CD4-positive, alpha-beta T cell treated with Interleukin-6 for 4 hours (primary cell): ENCODE measurements at places on chromosomes 2 and 18.
A peak's percentile ranks its signal among the peaks of the same experiment; 100 is the strongest.

GRCh38 chr18:31490833-31491232, 7.1 kb upstream of the DSG2 start:
- no peak for DNase-seq

- no peak for DNase-seq
Observed at GRCh38 chr2:236705295-236706105, 135.9 kb downstream of the ACKR3 start.

GRCh38 chr2:43675646-43676321, 445 bp downstream of the C1GALT1C1L start:
- no peak for DNase-seq

GRCh38 chr2:19876751-19877150, 25.0 kb downstream of the TTC32 start:
- DNase-seq = no peak

- peak; percentile 33 for DNase-seq
Observed at GRCh38 chr2:46298522-46299353, 1.5 kb downstream of the EPAS1 start.

GRCh38 chr2:6525475-6525964, 340.2 kb downstream of the CMPK2 start:
- DNase-seq = no peak

- no peak for DNase-seq
Observed at GRCh38 chr2:240205348-240205747, 64.9 kb upstream of the OTOS start.

DNA sequence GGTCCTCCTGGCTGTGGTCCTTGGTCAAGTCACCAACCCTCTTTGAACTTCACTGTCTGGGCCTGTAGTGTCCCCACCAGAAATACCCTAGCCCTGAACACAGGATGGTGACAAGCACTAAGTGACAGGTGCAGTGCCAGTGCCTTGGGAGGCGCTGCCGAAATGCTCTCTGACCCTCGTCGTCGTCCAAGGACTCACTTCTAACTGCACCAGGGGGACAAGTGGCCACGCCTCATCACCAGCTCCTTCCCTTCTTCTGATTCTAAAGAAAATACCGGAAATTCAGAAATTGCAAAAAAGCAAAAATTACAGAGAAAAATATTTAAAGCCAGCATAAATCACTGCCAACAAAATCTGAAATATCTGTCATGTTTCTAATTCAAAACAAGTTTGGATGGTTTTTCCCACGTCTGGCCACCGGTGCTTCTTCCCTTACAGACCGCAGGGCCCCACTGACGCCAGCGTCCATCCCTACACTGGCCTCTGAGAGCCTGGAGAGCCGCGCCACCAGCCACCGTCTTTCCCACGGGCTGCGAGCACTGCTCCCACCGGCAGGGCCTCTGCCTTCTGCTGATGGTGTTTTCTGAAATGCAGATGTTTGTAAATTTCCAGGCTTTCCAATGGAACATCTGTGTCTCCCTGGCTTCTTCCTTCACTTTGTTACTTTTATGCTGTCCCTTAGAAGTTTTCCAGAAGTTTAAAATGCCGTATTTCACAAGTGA, 37.4 kb upstream of the GPC1 start:
- DNase-seq = no peak

DNA sequence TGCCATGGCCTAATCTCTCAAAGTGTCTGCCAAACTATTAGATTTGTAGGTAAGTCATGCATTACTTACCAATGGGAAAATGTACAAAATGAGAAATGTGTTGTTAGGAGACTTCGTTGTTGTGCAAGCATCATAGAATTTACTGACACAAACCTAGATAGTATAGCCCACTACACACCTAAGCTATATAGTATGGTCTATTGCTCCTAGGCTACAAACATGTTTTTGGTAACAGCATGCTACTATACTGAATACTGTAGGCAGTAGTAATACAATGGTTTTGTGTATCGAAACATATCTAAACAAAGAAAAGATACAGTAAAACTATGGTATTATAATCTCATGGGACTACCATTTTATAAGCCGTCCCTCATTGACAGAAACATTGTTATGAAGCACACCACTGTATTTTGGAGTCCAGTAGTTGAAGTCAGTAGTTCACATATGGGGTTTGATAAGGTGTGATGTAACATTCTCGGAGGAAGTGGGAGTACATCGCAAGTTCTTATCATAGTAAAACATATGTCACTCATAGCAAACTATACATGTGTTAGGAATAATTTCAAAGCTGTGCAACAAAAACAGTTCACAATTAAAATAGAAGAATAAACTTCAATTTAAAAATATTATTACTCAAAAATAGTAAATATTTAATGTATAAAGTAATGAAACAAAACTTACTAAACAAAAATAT, 12.0 kb upstream of the GTF2A1L start:
- DNase-seq = no peak

DNA sequence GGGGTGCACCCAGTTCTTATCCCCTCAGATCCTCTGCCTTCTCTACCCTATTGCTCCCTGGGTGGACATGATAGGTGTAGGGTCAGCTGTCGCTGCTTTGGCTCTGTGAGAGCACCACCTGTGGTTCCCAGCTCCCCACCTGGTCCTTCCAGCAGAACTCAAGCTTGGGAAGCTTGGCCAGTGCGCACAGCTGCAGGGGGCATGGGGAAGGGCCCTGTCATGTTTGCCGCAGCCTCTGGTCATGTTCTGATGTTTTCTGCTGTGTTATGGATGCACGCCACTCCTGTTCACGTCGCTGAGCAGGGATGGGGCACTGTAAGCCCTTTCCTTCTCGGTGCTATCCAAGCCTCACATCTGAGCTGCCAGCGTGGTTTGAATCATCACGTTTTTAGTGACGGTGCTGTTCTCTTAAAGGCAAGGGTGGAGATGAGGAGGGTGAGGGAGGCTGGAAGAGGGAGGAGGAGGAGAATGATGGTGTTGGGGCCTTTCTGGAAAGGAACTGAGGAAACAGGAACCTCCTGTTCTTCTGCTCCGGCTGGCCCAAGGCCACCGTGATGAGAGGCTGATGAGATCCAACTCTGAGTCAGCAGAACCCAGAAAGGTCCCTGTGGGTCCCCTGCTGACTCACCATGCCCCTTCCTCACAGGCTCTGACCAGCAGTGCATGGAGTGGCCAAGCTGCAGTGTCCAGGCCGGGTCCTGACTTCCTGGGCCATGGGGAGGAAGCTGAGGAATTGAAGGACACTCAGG, 78.0 kb downstream of the LIPG start:
- DNase-seq = no peak

DNA sequence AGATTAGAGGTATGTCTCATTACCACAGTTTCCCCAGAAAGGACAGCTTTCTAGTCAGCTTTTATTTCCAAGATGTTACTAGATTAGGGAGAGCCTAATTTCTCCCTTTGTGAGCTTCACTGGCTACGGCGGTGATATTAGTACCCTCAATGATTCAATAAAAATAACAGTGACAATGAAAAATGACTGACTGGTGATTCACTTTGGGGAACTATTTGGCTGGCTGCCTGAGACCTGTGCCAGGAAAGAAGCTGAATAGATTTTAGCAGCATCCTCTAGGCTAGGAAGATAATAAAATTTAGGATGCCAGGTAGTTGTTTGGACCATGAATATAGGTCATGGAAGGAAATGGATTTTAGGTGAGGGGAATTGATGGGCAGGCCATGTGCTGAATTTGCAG, 178.7 kb downstream of the FMNL2 start:
- no peak for DNase-seq

- DNase-seq = no peak
Observed at GRCh38 chr2:219425238-219426067, 7.3 kb downstream of the DES start.

DNA sequence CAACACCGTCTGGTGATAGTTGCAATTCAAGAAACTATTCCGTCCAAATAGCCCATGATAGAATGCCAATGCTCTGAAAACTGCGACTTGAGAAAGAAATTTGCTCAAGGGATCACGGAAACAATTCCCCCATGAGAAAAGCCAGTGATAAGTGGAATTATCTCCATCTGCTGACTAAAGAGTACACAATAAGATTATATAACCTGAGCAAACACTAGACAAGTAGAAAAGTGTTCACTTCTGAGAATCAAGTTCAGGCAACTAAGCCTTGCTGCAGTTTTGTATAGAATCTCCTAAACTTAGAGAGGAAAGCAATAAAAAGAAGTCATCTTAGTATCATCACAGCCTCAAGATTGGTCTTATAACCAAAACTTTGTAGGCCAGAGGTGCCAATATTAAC, 336.3 kb upstream of the NRXN1 start:
- DNase-seq = no peak

DNA sequence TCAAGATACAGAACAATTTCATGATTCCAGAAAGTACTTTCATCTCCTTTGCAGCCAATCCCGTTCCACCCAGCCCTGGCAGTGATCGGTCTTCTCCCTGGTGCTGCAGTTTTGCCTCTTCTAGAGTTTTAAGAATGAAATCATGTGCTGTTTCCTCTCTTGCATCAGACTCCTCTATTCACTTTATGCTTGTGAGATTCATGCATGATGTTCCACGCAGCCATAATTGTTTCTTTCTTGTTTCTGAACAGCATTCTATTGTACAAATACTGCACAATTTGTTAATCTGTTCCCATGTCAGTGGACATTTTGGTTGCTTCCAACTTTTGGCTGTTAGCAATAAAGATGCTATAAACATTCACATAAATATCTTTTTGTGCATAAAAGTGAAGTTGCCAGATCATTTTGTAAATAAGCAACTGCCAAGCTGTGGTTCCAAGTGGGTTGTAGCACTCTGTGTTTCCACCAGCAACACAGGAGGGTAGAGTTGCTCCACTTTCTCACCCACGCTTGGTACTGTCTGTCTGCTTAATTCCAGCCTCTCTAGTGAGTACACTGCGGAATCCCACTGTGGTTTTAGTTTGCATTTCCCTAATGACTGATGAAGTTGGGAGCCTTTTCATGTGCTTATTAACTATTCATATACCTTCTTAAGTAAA, 104.5 kb downstream of the TWIST2 start:
- DNase-seq = no peak

- no peak for DNase-seq
Observed at GRCh38 chr2:200431996-200432705, 77.7 kb downstream of the KCTD18 start.

DNA sequence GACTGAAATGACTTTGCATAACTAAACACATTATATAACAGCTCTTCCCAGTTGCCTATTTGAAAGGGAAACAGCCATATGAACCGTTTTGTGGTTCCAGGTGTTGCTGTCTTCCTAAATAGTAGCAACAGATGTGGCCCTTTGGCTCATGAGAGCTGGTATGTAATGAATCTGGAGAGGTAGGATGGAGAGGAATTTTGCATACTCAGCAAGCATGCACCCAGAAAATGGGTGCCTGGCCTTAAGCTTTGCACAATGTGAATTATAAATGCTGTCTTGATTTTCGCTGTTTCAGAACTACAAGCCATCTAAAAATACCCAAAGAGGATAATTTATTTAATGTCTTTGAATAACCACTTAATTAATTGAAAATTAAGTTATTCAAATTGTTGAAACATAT, 15.6 kb upstream of the ERBB4 start:
- no peak for DNase-seq

DNA sequence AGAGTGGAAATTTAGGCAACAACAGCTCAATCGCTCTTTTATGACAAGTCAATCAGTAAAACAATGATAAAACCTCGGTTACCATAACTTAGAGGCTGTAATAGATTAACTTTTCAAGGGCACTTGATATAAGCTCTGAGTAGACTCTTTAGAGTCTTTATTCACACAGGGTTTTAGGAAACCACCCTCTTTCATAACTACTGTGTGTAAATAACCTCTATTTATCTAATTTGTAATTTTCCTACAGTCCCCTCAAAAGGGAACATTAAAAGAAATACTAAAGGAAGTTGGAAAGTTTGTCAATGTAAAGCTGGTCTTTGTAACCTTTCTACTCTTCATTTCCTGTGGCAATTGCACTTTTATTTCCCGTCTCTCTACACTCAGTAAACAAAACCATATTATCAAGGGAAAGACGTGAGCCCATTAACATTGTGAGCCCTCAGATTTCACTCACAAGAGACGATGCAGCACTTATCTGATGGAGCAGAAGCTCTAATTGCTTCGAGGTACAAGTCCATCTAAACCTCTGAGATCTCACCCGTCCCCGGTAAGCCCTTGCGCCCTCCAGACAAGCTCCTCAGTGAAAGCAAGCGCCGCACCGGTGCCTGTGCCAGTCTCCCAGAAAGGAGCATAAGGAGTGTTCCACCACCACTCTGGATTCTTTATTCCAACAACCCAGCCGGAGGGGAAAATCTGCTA, 1.1 kb upstream of the HOXD1 start:
- no peak for DNase-seq

DNA sequence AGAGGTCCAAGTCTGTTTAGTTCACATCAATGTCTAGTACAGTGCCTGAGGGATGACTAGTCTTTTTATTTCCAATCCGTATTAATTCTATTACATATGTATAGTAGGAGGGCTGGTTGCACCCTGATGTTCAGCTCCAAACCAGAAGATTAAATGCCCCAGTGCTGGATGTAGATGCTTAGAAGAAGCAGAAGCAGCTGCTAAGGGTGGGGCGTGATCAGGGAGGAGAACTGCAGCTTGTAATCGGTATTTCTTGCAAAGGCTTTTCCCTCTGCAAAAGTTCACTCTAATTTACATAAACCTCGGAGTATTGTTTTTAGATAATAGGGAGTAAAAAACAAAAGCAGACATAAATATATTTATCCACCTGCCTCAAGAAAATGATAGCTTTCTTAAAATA, 145.3 kb upstream of the ITGA4 start:
- peak; percentile 39 for DNase-seq

GRCh38 chr2:23692851-23693605, 233.9 kb downstream of the ATAD2B start:
- DNase-seq = no peak

- no peak for DNase-seq
Observed at GRCh38 chr2:237549643-237550415, 16.5 kb upstream of the PRLH start.

DNA sequence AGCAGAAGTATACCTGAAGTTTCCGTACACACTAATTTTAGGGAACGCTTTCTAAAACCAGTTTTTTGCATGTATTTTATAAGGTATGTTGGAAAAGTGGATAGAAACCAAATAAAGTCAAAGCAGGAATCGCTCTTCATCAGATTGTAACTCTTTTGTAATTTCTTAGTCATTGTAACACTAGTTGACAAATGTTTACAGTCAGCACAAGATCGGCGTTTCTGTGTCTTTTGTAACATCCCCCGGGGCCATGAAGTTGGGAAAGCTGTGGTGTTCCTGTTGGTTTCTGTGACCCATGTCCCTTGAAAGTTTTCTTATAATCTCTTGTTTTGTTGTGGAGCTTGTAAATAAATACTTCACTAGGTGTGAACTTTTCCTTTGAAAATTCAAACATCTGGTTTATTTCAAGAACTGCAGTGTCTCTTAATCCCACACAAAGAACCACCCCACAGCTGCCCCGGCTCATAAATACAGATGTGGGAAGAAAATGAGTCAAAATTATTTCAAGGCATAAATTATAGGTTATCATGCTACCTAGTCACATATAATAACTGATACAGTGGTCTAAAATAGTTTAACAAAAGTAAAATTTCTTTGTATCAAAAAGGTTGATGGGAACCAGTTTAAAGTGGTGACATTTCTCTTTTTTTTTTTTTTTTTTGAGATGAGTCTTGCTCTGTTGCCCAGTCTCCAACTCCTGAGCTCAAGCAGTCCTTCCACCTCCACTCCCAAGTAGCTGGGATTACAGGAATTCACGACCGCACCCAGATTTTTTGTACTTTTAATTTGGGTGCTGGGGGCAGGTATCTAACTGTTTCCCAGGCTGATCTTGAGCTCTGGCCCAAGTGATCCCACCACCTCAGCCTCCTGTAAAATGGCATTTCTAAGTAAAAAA, 751 bp upstream of the NMI start:
- peak; percentile 42 for DNase-seq
